ENCODE measurements at places on chromosomes 5 and 9.
A peak's percentile ranks its signal among the peaks of the same experiment; 100 is the strongest.

DNA sequence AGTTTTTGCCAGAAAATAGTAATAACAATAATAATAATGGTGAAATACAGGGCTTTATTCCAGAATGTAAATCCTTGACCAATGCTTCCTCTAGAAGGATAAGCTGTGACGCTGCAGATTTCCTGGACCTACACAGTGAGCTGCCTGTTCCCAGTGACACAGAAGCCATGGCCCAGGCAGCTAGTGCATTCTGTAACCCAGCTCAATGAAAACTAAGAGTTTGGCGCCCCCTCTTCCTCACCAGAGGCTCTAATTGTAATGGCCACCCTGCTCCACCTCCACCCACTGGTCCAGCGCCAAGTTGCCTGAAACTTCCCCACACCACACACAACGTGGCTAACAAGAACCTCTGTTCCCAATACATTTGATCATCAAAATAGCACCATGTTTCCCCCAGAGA is 248.1 kb downstream of the CETN3 start:
- no peak for DNase-seq

DNA sequence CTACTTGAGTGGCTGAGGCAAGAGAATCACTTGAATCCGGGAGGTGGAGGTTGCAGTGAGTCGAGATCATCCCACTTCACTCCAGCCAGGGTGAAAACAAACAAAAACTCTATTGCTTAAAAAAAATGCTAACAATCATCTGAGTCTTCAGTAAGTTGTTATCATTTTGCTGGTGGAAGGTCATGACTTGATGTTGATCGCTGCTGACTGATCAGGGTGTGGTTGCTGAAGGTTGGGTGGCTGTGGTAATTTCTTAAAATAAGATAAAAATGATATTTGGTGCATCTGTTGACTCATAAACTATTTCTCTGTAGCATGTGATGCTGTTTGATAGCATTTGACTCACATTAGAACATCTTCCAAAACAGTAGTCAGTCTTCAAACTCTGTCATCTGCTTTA is 349.4 kb upstream of the PAPPA start:
- DNase-seq = no peak

DNA sequence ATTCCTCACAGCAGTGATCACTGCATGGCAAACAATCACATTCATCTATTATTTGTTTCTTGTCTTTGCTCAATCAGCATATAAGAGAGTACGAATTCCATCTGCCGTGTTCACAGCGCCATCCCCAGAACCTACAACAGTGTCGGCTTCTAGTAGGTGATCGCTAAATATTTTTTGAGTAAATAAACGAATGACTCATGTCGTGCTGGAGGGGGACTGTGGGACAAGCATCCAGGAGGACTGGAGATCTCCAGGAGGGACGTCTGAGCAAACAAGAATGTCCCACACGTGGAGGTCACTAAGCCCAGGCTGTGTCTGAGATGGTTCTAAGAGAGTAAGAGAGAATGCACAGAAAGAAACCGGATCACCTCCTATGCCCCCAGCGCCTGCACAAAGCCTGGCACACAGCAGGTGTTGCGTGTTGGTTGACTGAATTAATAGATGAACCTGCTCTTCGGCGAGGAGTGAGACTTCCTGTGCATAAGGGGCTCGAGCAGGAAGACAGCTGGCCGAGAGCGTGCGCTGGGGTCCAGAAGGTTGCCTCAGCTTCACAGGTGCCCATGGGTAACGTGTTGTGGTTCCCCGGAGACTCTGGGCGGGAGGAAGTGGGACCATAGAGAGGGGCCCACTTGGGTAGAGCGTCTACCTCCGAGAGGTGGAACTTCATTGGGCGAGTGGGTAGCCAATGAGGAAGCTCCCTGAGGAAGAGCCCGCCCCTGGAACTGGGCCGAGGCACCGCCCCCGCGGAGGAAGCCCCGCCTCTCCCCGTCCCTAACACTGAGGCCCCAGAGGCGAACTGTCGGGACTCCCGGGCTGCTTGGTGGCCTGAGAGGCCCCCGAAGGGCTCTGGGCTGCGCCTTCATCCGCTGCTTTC is 193.0 kb downstream of the MELK start:
- peak; percentile 98 for DNase-seq

- no peak for DNase-seq
Observed at GRCh38 chr9:121949364-121949763, 143.7 kb downstream of the TTLL11 start.

DNA sequence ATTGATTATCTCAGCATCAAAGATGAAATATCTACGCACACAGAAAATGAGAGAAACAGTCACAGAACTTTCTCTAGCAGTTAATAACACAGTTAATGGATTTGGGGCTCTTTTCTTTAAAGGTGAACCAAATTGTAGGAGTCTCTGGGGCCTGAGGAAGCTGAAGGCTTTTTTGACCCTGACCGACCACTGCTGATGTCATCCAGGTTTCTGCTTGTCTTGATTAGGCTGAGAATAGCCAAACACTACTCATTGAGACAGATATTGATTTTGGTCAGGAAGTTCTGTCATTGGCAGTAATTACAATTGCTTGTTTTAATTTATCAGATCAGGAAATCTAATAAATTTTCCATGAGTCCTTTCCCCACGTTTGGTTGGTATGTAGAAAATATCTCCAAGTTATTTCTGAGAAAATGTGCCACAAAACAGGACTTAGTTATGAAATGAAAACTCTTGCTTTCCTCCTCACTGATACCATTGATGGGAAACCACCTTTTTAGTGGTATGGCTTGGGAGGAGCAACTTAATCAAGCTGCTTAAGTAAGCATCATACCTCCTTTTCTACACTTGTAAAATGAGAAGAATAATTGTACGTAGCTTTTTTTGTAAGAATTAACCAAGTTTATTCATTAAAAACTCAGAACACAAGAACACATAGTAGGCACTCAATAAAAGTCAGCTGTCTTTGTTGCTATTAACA is 19.7 kb downstream of the CARTPT start:
- DNase-seq = no peak

DNA sequence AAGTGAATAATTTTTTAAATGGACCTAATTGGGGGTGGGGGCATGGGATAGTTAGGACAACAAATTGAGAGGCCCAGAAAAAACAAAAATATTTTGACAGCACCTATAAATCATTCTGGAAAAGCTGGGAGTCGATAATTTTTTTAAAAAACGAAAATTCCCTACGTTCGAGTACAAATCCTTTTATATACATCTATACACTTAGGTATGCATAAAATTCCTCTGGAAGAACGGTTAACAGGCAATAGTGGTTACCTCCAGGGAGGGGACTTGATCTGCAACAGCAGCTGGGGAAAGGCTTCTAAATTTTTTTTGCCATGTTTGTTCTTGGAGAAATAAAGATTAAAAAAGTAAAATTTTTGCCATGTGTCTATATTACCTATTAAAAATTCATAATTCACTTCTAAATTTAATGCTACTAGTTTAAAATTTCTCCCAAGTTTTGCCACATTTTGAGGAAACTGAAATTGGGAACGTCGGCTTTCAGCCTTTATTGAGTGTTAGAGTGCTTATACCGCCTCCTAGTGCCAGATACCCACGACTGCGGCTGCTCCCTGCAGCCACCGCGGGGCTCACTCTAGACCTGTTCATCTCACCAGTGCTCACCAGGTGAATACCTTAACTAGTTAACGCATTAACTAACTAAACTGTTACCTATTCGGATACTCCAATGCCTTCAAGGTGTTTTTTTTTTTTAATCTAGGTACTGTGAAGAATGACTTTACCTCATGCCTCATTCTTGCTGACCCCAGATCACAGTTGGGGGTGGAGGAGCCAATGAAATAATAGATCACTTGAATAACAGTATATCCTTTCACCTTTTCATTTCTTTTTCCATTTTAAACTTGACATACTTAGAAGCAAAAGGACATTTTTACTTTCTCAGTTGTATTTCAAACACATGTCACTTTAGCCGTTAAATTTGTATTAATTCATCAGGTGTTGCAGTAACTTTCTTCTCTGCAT is 1.8 kb upstream of the BHMT start:
- DNase-seq = no peak

DNA sequence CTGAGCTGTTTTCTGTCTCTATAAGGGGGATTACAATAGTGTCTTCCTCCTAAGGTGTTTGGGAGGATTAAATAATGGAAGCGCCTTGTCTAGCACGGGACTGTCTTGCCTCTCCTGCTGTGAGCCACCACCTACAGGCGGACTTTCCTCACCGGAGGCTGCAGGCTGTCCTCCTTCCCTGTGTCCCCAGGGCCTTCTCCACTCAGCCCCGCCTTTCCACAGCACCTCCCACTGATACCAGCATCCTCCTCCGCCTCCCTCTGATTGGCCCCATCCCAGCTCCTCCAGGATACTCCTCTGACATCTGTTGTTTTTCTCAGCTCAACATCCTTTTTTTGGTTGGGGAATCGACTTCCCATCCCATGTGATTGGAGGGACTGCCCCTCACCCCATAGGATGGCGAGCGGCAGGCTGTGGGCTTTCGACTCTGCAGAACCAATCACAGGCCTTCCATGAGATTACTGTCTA is 851 bp upstream of the ZDHHC12 start:
- peak; percentile 94 for DNase-seq

GRCh38 chr9:95027914-95028852 is 289.3 kb downstream of the FANCC start:
- DNase-seq = no peak

GRCh38 chr5:39943811-39944210 is 519.0 kb upstream of the DAB2 start:
- DNase-seq = no peak

DNA sequence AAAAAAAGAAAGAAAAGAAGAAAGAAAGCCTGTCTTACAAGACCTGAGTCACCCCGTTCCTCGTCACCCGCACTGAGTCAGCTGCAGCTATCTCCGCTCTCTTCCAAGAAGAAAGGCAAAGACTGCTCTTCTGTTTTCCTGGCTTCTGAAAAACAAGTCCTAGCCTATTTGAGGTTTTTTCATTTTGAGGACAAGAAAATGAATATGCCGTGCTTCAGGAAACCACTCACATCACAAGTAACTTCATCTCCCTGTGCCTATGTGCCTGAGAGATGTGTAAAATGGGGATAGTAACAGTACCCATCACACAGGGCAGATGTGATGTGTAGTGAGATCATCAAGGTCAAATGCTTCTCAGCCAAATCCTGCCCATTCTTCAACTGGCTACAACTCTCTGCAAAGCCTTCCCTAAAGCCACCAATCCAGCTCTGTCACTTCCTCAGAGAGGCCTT is 78.4 kb downstream of the GLDC start:
- DNase-seq = no peak

DNA sequence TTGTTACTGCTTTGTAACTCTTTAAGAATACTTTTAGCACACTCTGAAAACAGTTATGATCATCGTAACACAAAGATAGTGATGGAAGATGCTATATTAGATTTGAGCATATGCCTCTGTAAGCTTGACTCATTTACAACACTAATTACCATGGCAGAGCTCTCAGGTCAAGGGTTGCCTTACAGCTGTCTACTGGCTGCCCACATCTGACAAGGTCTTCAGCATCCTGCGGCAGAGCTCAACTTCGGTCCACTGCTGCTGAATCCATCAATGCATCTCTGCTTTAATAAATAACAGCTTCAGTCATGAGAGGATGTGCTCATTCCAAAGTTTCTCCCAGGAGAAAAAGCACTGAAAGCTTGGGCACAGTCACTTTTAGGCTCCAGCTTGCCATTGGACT is 449.4 kb downstream of the RASEF start:
- DNase-seq = no peak

DNA sequence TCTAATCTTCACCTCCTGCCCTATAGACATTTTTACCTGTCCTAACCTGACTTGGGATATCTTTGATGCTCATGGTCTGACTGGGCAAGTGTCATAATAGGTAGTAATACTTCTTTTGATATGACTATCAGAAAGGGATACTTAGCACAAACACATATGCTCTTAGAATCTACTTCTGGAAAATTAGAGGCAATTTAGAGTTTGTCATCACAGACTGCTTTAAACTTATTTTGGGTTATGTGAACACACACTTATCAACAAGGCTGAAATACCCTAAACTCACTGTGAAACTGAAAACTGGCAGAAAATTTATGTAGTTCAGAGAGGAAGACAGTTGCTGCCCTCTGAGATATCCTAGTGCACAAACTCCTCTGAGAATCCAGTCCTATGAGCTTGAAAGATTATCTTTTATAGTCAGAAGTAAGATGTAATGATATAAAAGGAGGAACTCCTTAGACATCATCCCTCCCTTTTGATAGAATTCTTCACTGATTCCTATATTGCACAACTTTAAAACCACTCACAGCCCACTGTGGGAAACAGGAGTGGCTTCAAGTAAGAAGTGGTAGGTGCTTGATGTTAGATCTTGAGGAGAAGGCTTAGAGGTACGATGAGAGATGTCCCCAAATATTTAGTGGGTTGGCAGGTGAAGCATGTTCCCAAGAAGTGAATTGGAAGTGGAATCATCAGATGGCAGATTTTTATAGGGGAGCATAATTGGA is 273.3 kb downstream of the MAN2A1 start:
- DNase-seq = no peak

DNA sequence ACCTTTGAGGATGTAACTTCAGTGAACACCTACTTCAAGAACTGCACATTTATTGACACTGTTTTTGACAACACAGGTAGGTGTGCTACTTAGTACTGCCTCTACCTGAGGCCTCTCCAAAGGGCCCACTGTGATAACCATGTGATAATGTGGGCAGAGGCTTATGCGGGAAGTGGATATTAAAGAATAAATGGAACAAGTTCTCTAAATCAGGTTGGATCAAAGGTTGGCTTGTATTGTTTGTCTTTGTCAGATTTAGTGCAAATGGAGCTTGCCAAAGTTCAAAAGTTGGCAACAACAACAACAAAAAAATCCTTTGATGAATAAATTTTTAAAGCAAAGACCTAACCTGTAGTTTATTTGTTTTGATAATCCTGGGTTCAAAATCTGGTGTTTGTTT is 104.2 kb upstream of the IQGAP2 start:
- no peak for DNase-seq

Data from NCI-H1436 (cell line).